ENCODE measurements at places on chromosomes 16 and 17.

DNA sequence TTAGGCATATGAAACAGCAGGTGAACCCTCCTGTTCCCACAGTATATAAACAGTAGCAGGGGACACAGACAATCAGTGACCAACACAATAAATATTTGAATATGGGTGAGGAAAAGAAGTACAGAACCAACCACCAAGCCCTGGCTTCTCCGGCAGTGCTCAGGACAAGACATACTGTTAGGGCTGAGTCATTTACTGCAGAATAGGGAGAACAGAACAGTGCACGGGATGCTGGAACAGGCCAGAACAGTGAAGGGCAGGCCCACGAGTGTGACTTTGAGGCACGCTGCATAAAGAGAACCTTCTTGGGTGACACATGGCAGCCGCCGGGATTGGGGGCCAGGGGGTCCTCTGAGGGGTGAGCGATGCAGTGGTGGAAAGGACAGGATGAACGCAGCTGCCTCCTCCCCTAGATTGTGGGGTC is 160.4 kb downstream of the CMIP start:
- DNase-seq, result no peak

- DNase-seq, result no peak
These were observed 60.8 kb upstream of the MED9 start for GRCh38 chr17:17416007-17416399.

GRCh38 chr17:59702304-59702703 is 4.9 kb downstream of the PTRH2 start:
- DNase-seq, result no peak

- DNase-seq, result no peak
These were observed 435 bp downstream of the RAB40C start for GRCh38 chr16:590188-590814.

DNA sequence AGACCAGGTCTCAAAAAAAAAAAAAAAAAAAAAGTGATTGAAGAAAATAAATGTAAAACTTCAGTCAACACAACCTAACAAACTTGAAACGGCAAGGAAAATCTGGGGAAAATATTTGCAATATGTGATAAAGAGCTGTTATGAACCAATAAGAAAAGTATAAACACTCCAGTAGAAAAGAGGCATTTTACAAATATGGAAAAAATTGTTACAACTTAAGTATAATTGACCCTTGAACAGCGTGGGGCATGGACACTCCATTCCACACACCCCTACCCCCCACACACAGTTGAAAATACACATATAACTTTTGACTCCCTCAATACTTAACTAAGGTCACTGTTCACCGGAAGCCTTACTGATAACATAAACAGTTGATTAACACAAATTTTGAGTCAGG is 20.7 kb downstream of the MFSD11 start:
- DNase-seq, result no peak

DNA sequence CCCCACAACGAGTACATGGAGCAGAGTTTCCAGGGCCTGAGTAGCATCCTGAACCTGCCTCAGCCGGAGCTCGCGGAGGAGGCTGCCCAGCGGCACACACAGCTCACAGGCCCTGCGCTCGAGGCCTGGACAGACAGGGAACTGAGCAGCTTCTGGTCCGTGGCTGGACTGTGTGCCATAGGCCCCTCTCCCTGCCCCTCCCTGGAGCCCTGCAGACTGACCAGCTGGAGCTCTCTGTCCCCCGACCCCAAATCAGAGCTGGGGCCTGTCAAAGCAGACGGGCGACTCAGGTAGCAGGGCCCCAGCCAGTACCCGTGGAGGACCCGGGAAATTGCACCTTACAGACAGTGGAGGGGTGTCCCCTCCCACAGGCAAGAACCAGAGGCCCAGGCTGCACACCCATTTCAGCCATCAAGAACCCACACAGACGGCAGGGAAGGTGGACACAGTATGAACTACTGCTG is 13.0 kb downstream of the MRPL27 start:
- no peak for DNase-seq

GRCh38 chr16:53816211-53816836 is 112.4 kb downstream of the FTO start:
- no peak for DNase-seq

DNA sequence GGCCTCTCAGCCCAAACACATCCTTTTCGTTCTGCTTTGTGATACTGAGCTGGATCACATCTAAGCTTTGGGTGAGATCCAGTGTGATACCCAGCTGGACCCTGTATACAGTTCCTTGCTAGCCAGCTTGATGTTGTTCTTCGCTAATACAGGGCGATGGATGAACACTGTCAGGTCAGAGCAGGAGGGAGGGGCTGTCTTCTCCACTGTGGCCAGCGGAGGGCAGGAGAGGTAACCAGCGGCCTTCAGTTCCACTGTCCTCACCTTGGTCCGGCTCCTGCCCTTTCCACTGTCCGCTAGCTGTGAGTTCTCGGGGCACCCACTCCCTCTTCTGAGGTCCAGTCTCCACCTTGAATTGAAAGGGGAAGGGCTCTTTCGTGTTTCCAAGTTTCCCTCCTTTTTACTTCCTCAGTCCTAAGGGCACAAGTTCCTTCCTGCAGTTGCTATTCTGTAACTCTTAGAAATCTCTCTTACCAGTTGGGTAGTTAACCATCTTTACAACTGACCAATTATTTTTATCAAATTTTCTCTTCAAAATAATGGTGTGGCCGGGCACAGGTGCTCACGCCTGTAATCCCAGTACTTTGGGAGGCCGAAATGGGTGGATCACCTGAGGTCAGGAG is 3.0 kb upstream of the ZNF213 start:
- peak; percentile 60 for DNase-seq

DNA sequence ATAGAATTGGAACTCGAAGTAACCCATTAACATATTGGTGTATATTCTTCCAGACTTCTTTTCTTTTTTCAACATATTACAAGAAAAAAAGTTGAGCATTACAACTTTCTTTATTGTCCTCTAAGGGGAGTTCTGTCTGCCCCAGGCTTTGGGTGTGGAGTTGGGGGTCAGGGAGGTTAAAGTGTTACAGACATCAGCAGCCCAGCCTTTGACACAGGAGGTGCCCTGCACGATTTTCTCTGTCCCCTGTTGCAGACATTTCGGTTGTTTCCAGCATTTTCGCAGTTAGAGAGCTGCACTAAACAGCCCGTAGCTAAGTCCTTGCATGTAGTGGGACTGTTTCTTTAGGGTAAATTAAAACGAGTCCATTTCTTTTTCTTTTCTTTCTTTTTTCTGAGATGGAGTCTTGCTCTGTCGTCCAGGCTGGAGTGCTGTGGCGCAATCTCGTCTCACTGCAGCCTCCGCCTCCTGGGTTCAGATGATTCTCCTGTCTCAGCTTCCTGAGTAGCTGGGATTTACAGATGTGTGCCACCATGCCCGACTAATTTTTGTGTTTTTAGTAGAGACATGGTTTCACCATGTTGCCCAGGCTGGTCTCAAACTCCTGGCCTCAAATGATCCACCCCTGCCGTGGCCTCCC is 13.4 kb upstream of the ADCY7 start:
- no peak for DNase-seq

- DNase-seq, result no peak
These were observed 16.6 kb downstream of the PLXDC1 start for GRCh38 chr17:39134878-39135277.

- DNase-seq, result no peak
These were observed 93.1 kb downstream of the XYLT1 start for GRCh38 chr16:17377360-17378324.

GRCh38 chr16:69039333-69039941 is 66.0 kb upstream of the HAS3 start:
- DNase-seq, result no peak

GRCh38 chr17:60106340-60107059 is 27.8 kb upstream of the HEATR6 start:
- DNase-seq, result no peak

DNA sequence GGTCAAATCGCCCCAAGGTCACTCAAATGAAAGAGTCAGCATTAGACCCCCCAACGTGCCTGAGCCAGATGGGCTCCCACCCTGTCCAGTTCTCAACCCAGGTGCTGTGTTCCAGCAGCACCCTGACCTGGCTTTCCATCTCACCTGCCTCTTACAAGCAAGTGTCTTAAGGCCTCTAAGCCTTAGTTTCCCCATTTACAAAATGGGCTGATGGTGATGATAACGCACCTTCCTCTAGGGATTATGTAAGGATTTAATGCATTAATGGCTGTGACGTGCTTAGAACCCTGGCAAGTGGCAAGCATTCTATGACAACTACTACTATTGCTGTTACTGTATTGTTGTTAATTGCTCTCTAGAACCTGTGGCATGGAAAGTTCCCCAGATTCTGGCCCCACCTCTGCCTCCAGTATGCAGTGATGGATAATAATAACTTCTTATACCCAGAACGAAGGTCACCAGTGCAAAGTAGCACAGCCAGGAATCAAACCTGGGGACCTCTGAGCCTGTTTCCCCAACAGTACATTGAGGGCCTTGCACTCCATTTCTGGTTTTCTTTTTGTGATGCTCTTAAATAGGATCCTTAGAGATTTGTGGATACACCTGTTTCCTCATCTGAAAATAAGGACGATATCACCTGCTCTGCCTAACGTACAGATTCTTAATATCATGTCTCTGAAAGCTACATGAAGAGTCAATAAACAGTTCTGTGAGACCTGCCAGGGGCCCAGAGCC is 3.3 kb upstream of the SLC25A39 start:
- DNase-seq, result no peak

GRCh38 chr16:18024611-18025010 is 311.9 kb downstream of the NPIPA8 start:
- DNase-seq, result no peak

- peak; percentile 90 for DNase-seq
These were observed 1.5 kb downstream of the ATXN7L3 start for GRCh38 chr17:44197980-44198720.
